ENCODE measurements at places on chromosomes 3 and 15.
A peak's percentile ranks its signal among the peaks of the same experiment; 100 is the strongest.

- DNase-seq: no peak
These were observed 1.4 kb downstream of the AEN start for GRCh38 chr15:88622605-88622975.

DNA sequence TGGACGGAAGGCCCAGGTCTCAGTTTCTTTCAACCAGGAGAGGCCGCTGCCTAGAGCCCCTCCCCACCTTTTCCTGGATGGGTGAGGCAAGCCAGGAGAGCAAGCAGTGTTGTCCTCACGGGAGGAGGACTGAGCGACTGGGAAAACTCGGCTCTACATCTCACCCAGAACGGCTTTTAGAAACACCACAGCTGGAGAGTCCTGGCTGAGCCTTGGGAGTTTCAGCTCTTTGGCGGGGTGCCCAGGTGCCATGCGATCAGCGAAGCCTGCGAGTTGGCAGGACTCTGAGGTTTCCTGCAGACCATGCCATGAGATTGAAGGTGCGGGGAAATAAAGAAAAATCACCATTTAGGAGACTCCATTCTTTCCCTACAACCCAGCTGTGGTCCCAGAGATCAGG, 26.0 kb downstream of the PPCDC start:
- DNase-seq: no peak

DNA sequence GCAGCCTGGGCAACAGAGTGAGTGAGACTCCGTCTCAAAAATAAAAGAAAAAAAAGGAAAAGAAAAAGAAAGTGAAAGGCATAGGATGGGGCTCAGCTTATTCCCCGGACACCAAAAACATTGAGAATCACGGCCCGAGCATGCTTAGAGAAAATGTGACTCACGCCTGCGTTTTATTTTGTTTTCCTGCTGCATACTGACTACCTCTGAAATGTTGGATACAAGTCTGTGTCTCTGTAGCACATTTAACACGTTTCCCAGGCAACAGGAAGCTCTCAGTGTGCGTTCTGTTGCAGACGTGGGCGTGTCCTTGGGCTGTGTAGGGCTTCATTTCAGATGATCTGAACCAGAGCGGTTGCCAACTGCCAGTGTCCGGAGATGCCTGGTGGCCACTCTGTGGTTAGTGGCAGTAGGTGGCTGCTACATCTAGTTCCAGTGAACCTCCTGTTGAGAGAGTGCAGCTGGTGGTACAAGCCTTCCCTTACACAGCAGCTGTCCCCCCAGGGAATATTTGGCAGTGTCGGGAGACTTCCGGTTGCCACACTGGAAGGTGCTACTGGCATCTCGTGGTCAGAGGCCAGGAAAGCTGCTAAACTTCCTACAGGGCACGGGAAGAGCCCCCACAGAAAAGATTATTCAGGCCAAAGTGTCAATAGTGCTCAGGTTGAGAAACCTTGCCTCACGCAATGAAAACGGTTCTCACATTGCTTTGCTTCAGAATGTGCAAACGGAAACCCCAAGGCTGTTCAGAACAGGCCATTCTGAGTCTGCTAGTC, 3.0 kb downstream of the SLC51A start:
- peak; percentile 13 for DNase-seq

- DNase-seq: no peak
These were observed 482.2 kb upstream of the PDZRN3 start for GRCh38 chr3:74106925-74107324.

GRCh38 chr15:31587583-31587982, 260.9 kb downstream of the KLF13 start:
- no peak for DNase-seq

GRCh38 chr3:50336452-50337174, 4.0 kb downstream of the RASSF1 start:
- no peak for DNase-seq

DNA sequence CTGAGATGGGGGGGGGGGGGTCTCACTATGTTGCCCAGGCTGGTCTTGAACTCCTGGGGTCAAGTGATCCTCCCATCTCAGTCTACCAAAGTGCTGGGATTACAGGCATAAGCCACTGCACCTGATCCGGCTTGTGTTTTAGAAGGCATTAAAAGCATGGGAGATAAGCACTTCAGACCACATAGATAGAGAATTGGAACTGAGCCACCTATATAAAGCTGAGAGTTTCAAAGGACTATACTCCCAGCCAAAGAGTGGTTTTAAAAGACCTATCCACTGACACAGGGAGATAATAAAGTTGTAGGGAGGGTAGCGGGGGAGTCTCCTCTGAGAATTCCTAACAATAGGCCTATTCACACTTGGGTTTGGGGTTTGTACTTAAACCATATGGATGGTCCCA, 34.8 kb downstream of the DENND4A start:
- no peak for DNase-seq

DNA sequence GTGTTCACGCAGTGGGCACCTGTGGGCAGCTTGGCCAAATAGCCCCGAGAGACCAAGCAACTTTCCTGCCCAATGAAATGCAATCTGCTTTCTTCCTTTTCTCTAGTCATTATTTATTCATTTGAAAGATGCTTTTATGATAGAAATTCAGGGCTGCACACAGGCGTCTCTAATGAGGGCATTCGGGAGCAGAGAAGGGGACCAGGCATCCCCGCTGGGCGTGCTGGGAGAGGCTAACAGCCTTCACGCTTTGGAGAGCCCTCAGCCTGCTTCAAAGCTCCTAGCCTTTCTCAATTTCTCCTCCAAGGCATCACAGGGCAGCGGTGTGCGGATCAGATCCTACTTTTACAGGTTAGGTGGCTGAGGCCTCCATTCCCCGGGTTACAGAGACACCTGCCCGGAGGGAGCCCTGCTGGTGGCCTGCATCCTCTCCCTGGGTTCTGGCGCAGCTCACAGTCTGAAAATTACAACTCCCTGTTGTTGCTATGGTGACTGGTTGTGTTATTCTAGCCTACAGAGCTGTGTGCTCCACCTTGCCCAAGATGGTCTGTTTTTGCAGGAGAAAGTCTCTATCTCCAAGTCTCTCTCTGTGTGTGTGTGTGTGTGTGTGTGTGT, 21.8 kb upstream of the KLF13 start:
- no peak for DNase-seq

- DNase-seq: peak; percentile 96
These were observed 6.1 kb downstream of the SHF start for GRCh38 chr15:45181491-45182285.

DNA sequence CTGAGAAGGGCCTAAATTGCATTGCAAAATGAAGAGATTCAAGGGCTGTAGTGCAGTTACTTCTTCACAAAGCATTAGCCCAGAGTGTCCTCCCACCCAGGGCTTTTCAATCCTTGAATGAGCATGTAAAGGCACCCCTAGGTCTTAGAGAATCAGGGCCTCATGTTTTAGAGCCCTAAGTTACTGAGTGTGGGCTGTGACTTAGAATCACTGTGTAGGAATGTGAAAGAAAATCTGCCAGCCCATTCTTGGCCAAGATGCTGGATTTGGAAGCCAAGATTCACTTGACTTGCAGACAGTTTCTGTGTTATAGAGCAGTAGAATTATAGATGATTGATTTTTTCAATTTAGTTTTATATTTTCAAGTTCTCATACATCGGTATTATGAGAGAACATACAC, 153.2 kb downstream of the MYRIP start:
- DNase-seq: no peak

DNA sequence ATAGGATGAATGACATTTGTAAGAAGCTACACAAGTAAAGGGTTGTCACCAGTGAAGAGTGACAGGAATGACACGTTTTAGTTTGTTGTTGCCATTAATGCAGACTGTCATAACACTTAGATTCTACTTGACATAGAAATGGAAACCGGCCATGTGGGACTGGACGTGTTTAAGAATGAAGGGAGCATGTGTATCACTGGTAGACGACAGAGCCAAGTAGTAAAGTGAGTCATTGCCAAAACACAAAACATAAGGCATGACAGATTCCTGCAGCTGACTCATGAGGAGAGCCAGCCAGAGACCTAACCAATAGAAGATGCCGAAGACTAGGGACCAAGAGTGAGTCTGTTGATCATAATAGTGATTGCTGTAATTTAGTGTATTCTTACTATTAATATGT, 106.2 kb upstream of the PLAAT1 start:
- no peak for DNase-seq

All from NCI-H524 treated with DMSO at 0.1 percent for 48 hours (cell line).